ENCODE measurements at places on chromosomes 3 and 15.
A peak's percentile ranks its signal among the peaks of the same experiment; 100 is the strongest.

DNA sequence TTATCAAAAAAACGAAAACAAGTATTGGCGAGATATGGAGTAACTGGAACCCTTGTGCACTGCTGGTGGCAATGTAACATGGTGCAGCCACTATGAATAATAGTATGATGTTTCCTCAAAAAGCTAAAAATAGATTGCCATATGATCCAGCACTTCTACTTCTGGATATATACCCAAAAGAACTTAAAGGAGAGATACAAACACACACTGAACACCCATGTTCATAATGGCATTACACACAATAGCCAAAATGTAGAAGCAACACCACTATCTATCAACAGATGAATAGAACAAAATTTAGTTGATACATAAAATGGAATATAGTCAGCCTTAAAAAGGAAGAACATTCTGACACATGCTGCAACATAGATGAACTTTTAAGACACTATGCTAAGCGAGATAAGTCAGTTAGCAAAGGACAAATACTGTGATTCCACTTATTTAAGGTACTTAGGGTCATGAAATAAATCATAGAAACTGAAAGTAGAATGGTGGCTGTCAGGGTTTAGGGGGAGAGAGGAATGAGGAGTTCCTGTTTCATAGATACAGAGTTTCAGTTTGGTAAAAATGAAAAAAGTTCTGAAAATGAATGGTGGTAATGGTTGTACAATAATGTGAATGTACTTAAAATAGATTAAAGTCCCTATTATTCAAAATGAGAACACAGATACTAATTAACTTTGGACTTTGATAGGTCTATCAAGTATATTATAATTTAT is 59.4 kb upstream of the IMPG2 start:
- DNase-seq = no peak

DNA sequence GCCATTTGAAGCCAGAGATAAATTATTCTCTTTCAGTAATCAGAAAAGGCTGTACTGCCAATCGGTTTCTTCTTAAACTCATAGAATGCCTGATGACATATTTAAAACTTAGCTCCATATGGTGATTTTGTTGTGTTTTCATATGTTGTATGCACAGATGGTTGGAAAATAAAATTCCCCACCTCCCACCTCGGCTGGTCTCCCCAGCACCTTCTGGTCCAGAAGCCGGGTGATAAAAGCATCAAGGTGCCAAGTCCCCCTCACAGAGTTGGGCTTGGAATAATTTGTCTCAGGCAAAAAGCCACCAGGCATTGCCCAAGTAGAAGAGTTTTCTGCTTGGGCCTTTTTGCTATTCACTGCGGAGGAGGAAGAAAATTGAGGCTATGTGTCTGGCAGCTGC is 18.4 kb downstream of the LARS2 start:
- no peak for DNase-seq

GRCh38 chr15:64877435-64877834 is 34.3 kb upstream of the ANKDD1A start:
- peak; percentile 66 for DNase-seq

DNA sequence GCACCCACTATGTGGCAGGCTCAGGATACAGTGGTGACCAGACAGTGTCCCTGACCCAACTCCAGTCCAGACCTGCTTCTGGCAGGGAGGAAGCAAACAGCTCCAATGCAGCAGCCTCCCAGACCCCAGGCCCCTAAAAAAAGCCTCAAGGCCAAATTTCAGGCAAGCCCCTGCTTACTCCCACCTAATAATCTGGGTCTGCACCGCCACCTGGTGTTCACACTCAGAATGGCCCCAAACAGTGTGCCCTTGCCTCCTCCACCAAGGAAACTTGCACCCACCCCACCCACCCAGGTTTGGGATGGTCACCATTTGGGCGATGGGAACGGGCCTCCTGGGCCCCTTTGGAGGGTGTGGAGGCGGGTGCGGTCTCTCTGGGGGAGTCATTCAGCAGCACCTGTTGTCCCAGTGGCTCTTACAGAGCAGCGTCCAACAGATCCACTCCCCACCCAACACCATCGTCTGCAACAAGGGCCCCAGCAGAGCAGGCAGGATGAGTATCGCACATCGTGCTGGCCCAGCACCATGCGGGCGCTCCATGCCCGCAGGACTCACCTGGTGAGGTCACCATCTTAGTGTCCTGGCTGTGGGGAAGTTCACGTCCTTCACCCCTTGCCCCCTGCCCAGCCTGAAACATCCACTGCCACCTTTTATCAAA is 17.3 kb downstream of the C3orf18 start:
- DNase-seq = peak; percentile 52

DNA sequence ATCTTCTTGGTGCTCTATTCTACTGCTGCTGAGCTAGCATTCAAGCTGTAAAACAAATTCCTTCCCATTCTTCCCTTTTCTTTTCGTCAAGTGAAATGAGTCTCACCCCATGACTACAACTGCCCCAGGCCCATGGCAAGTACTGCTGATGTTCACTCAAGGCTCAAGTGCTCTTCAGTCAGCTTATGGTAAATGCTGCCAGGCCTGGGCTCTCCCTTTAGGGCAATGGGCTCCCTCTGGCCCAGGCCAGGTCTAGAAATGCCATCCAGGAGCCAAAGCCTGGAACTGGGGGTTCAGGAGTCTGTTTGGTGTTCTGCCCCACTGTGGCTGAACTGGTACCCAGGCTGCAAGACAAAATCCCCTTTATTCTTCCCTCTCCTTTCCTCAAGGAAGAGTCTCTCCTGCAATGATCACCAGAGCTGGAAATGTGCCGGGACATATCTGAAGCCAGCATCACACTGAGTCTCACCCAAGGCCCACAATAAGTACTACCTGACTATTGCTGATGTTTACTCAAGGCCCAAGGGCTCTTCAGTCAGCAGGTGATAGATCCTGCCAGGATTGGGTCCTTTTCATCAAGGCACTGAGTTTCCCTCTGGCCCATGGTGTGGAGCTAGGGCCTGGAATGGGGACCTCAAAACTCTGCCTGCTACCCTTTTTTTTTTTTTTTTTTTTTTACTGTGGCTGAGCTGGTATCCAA is 205.0 kb upstream of the STAC start:
- DNase-seq = no peak

- no peak for DNase-seq
These were observed 523.6 kb downstream of the NTRK3 start for GRCh38 chr15:87732976-87733375.

DNA sequence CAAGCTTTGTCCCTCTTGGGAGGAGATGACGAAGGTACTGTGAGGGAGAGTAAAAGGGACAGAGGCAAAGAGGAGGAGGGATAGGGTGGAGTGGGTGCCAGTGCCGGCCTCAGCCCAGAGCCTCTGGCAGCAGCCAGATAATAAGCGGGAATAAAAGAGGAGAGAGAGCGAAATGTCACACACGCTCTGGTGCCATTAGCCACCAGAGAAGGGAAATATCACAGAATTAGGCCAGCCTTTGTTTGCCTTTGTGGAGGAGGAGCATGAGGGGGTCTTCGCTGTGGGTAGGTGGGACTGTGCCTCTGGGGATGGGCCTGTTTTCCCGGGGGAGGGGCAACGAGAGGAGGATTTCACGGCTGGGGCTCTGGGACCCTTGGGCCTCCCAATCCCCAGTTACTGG is 67.8 kb downstream of the LINGO1 start:
- no peak for DNase-seq

DNA sequence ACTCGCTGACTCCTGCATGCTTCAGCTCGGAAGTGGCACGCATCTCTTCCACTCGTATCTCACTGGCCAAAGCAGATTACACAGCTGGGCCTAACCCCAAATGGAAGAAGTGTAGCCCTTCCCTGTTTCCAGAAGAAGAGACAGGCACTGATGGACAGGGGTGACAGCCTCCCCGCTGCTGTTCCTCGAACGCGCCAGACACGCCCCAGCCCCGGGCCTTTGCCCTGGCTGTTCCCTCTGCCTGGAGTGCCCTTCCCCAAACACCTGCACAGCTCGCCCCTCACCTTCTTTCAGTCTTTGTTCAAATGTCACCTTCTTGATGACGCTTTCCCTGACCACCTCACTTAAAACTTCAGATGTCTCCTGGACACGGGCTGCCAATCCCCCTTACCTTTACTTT is 26.0 kb upstream of the CYP11A1 start:
- no peak for DNase-seq

DNA sequence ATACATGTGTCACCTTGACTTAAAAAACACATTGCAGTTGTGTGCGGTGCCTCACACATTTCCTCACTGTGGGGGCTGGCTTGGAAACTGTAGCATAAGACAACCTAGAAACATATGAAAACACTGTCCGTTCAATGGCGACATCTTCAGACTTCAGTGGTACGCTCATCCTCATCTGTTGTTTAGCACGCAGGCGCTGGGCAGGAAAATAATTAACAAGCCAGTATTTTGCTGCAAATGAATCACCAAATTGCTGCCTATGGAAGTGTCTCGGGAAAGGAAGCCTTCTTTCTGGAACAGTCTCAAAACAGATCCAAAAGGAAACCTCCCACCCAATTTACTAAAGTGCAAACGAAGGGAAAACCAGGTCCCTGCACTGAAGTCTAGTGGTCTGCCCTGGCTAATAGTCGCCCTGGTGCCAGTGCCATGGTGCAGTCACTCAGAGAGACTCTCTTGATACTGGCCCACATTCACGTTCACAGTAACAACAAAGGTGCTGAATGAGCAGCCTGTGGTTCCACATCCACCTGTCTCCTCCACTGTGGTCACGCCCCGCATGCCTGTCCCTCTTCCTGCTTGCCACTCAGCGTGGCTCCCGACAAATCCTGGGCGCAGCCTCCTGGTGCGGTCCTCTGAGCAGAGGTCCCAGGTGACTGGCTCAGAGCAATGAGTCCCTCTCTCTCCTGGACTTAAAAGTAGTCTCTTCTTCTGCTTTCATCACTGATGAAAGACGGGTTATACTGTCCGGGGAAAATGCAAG is 35.6 kb upstream of the MUC13 start:
- DNase-seq = no peak

Measured in left lobe of liver (tissue), 2 donors.